ENCODE measurements at places on chromosomes 1 and 21.

- no peak for DNase-seq
Measured at GRCh38 chr1:11957897-11958296, 22.3 kb upstream of the MFN2 start.

- no peak for DNase-seq
Measured at GRCh38 chr21:32456497-32456918, 44.0 kb downstream of the EVA1C start.

DNA sequence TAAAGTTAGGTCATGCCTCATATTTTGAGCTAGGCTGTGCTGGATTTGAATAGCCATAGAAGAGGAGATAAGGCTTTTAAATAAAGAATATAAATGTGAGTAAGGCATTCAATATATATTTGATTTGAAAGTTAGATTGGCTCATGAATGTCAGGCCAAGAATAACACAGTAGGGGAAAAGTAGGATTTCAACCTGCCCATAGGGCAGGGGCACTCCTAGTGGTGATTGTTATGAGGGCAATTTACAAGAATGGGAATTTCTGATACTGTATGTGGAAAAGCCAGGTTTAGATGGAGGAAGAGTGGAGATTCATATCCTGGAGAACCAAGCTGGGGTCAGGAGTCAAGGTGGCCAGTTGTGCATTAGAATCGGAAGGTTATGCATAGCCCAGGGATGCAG is 74.9 kb downstream of the DNAH14 start:
- no peak for DNase-seq

- DNase-seq, result no peak
Measured at GRCh38 chr1:239739375-239739774, 352.3 kb upstream of the FMN2 start.

- no peak for DNase-seq
Measured at GRCh38 chr1:30172299-30172694, 551.1 kb downstream of the MATN1 start.

DNA sequence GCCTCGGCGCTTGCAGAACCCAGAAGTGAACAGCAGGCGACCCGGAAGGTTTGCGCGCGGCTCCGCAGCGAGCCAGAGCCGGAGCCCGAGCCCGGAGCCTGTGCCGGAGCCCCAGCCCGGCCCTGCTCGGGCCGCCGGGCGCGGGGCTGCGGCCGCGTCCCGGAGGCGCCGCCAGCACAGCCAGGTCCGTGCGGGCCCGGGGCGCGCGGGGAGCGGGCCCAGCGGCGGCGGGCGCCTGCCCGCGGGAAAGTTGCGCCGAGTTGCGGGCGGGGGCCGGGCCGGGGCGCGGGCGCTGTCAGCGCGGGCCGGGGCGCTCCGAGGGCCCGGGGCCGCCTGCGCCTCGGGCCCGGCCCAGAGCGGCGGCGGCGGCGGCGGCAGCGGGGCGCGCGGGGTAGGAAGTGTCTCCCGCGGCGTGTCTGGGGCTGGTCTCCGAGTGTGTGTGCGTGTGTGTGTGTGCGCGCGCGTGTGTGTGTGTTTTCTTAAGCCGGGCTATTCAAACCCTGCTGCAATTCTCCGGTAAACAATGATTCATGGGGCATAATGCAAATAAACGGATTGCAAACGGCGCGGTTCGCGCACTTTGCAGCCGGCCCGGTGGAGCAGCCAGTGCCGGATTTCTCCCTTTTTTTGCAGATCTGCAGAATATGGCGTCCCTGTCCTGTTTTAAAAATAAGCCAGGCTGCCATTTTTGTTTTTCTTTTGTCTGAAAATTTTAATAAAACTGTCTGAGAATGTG is at the start of gene ZNF362:
ZNF362 (plus strand) TSS at position 22 of the 736 bp plus-strand sequence. CDS start 14,083 bp downstream, outside the sequence.
- DNase-seq, result peak; percentile 26
